ENCODE measurements at places on chromosomes 3 and 15.

GRCh38 chr15:40115670-40116093 is 7.0 kb upstream of the BMF start:
- DNase-seq: no peak

- DNase-seq: no peak
Measured at GRCh38 chr3:66588340-66588847, 87.6 kb upstream of the LRIG1 start.

- DNase-seq: no peak
Measured at GRCh38 chr3:80238606-80239005, 470.8 kb upstream of the ROBO1 start.

DNA sequence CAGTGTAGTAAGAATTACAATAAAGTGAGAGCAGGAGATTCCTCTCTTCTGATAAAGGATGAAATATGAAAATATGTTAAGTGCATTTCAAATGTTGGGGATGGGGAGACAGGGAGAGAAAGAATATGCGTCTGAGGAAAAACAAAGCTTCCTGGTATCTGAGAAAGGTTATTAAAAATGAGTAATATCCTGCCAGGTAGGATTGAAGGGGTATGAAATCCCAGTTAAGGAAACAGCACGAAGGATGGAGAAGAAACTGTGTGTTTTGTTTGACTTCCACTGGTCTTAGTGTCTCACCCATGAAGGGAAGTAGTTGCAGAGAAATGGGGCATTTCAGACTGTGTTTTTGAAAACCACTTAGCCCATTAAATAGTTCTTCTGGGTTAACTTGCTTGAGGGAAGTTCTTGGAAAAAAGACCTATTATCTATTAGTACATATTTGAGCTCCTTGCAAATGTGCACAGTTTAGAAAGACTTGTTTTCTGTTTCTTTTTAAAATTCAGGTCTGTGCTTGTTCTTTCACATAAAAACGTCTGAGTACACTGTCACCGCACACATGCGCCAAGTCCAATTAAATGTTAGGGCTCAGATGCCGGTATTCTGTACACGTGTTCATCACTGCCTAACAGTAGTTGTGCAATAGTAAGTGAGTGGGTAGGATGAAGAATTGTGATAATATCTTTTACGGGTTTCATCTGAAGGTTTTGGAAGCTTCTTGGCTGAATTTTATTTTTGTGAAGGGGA is 196.1 kb upstream of the P2RY1 start:
- no peak for DNase-seq

DNA sequence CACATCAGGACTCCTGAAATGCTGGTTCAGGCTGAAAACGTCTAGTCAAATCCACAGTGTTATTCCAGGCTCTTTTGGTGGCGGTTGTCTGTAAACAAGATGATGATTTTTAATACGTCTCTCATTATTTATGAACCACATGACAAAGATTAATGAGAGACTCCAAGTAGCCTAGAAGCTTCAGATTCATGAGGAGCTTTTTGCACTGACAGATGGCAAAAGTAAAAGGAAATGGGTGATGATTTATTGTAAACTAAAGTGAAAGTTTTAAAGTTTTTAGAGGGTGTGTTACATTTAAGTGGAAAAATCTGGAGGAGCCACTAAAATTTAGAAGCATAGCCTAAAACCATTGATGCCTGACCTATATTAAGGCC is 77.0 kb downstream of the BBX start:
- no peak for DNase-seq

DNA sequence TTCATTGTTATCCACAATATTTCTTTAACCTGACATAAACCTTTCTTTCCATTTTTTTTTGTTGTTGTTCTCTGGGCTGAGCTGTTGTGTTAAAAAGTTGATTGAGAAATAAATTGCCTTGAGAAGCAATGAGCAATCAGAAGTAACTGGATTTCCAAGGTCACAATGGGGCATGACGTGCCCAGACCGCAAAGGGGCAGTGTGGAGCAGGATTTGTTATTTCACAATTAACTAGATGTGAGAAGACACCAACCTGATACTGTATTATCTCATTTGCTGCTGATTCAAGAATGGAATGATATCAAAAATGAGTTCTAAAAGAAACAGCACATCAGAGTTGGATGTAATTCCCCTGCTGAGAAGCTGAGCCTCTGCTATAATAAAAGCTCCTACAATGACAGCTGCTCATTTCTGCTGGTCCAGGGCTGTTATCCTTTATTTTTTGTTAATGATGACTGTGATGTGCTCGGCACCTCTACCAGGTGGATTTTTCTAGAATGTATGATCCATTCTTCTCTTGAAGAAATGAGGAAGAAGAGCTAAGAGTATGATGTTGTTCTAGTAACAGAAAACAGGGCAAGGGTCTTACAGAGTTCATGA is 28.1 kb downstream of the CPNE4 start:
- DNase-seq: no peak

DNA sequence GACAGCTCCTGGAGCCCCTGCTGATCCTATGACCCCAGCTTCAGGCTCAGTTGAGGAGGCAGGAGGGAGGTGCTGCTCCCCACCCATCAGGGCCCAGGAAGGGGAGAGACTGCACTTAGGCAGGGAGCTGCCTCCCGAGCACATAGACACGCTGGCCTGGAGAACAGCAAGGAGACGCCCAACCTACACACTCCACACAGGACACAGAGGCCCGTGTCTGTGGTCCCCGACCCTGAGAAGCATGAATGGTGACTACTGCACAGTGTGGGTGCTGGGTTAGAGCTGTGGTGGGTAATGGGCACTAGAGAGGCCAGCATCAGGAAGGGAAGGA is 1.1 kb upstream of the HHATL start:
- DNase-seq: no peak

- DNase-seq: no peak
Measured at GRCh38 chr3:120909602-120909878, 1.5 kb downstream of the STXBP5L start.

DNA sequence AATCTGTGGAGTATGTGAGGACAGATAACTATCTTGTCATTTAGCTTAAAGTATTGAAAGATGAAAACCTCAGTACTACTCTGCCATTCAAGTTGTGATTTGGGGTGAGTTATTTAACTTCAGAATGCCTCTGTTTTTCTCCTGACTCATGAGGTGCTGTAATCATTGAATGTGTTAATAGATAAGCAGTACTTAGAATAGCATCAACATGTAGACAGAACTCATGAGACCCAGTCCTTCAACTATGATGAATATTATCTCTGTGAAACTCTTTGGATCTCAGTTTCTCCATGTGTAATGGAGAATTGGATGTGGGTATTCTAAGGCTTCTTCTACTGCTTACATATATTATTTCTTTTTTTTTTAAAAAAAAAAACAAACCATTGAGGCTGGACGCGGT is 431.4 kb downstream of the GRM7 start:
- no peak for DNase-seq

DNA sequence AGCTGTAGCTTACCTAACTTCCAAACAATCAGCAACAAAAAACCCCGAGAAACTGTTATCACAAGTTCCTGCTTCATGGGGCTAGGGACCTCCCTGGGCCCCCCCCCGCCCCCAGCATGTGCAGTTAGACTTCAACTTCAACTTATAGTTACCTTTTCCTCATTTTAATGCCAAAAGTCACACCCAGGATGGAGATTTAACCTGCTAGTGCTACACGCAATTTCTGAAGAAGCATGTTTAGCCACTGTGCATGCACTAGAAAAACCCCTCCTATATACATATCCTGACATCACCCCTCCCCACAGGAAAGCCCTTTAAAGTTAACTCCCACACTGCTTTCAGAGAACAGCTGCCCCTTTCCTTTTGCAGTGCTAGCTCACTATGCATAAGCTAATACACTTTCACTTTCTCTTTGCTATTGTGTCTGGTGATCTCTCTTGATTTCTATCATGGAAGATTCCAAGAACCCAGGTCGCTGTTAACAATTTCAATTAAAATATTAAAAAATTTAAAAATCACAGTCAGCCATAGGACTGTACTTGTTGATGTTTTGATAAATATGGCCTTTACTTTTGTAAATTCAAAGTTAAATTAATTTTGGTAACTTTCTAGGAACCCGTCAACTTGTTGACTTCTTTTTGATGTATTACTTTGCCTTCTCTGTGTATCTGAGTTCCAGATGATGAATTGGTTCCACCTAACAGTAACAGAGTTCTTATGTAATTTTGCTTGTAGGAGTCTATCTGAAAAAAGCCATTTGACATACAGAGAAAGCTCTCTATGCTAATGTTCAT is 75.2 kb upstream of the ACAD9 start:
- DNase-seq: no peak

GRCh38 chr15:45167631-45168205 is 20.0 kb downstream of the SHF start:
- DNase-seq: no peak

GRCh38 chr15:67761343-67761742 is 64.0 kb upstream of the SKOR1 start:
- DNase-seq: no peak

- no peak for DNase-seq
Measured at GRCh38 chr3:52238193-52238760, 681 bp downstream of the TWF2 start.

GRCh38 chr3:117910820-117911521 is 1123.7 kb downstream of the IGSF11 start:
- DNase-seq: no peak

Data from activated CD4-positive, alpha-beta T cell treated with anti-CD3 and anti-CD28 coated beads for 1 hour (primary cell).